ENCODE measurements at places on chromosomes 7 and 10.

DNA sequence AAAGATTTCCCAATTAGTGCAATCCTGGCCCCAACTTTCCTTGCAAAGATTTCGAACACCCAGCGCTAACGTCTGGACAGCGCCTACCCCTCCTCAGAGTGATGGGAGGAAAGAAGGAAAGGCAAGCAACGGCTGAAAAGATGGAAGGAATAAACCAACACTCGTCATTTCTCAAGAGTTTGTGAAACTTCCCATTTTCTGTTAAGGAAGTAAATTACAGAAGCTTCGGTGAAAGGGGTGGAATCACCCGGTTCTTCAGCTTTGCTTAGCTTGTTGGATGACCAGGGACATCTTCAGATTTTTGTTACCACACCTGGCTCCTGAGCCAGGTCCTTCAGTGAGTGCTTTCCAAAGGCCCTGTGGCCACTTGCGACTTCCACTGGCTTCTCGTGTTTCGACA is 313.1 kb downstream of the SKIDA1 start:
- no peak for DNase-seq

GRCh38 chr10:69042838-69043237 is 45.1 kb upstream of the SRGN start:
- DNase-seq = no peak

DNA sequence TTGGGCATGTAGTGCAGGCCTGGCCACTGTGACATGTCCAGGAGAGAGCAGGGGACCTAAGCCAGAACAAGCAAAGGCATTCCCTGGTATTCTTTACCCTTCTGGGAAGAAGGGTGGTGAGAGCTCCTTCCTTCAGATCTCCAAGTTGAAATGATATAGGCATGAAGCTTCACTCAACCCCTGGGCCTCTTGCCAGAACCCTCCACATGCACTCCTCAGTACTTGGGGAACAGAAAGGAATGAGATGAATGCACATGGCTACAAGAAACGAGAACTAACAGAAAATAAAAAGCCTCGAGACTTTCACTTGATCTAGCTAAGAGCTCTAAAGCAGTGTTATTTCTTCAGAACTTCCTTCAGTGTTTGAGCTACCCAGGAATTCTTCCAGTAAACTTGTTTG is 262.2 kb downstream of the ETV1 start:
- no peak for DNase-seq

- DNase-seq = no peak
Measured at GRCh38 chr7:77202481-77202976, 2.9 kb upstream of the FGL2 start.

GRCh38 chr10:130875897-130876472 is 435.5 kb downstream of the TCERG1L start:
- no peak for DNase-seq

GRCh38 chr7:33742999-33743587 is 162.2 kb upstream of the BMPER start:
- no peak for DNase-seq

DNA sequence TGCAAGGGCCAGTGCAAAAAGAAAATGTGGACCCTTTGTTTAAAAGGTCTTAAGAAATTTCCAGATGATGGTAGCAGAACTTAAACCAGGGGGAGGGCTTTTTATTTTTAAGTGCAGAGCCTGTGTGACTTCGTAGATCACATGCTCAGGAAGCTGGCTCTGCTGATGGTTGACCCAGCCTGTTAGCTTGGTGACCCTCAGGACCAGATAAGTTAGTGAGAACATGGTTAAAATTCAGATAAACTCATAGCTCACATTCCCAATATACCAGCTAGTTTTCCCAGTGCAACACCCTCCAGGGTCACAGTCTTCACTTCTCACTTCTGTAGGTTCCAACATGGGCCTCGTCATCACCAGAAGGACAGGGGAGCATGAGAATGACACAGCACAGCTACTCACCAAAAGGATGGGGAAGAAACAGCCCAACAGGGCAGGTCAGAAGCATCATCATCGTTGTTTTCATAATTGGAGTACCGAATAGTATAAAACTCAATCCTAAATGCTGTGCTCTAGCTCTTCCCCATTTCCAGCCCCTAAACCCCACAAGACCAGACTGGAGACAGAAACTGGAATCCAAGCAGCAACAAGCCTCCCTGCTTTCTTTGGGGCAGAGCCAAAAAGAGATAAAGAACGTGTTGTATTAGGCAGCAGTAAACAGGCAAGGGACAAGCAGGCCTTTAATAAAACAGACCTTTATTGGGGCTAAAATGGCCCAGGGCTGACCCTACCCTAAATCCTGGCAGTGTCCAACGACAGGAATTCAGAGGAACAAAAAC is 102.2 kb upstream of the ANKRD1 start:
- no peak for DNase-seq

- DNase-seq = no peak
Measured at GRCh38 chr7:20895563-20895962, 108.9 kb upstream of the SP8 start.

DNA sequence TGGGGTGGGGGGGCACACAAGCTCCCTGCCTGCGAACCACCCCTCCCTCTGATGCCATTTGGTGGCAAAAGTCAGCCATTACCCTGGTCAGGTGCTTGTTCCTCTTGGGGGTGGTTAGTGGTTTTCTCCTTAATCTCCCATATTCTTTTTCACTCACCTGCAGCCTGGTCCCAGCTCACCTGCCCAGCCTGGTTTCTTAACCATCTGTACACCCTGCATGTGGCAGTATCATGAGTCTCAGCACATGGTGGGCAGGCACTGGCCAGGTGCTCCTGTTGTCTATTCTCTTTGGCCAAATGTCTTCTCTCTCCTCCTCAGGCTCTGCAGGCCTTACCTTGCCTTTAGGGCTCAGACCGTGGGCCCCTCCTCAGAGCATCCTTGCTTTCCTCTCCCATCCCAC is 30.5 kb downstream of the OGDH start:
- no peak for DNase-seq

DNA sequence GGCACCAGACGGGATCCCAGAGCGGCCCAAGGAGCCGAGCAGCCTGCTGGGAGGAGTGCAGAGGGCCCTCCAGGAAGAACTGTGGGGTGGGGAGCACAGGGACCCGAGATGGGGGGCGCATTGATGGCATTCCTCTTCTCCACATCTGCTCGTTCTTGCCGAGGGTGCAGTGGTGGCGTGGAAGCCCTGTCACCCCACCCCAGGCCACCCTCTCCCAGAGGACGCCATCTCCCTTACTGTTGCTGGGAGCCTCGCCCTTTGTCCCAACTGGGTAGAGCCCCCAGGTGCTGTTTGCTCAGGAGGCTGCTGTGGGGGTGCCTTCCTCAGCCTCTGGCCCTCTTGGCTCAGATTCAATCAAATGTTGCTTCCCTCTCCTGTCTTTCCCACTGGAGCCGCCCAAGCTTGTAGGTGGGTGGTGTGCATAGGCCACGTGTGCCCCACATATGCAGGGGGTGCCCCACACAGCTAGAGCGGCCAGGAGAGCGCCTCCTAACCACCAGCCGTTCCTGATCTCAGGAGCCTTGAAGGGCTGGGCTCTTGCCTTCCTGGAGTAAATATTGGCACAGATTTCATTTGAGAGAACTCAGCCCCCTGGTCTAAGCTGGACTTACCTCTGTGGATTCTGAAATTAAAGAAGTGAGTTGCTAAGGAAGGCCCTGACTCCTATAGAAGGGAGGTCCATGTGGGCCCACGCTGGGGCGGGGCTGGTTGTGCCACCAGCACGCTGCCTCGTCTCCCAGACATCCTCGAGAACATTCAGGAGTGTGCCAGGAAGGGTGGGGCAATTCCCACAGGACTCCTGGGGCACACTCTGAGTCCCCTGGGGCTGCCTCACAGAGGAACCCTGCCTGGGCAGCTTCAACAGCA is 39.2 kb downstream of the ZNF467 start:
- DNase-seq = no peak

- DNase-seq = no peak
Measured at GRCh38 chr10:103652599-103653281, 159.2 kb downstream of the NEURL1 start.

DNA sequence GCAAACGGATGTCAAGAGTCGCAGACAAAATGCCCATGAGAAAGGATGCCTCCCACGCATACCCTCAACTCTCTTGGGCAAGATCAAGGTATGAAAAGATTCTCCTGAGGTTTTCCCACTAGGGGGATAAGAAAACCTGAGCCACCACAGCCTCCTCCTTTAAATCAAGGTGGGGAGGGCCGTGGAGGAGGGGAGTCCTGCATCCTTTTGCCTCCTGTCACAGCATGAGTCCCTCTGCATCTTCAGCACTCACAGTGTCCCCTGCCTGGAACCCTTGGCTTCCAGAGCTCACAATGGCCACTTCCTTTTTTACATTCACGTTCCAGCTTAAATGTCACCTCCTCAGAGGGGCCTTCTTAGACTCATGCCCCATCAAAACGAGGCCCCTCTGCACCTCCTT is 207.6 kb downstream of the GLI3 start:
- no peak for DNase-seq

- no peak for DNase-seq
Measured at GRCh38 chr10:71135236-71135635, 77.1 kb upstream of the UNC5B start.
